CD4-positive, alpha-beta T cell treated with Interleukin-4 for 4 hours (primary cell): ENCODE measurements at places on chromosomes 4 and X.

DNA sequence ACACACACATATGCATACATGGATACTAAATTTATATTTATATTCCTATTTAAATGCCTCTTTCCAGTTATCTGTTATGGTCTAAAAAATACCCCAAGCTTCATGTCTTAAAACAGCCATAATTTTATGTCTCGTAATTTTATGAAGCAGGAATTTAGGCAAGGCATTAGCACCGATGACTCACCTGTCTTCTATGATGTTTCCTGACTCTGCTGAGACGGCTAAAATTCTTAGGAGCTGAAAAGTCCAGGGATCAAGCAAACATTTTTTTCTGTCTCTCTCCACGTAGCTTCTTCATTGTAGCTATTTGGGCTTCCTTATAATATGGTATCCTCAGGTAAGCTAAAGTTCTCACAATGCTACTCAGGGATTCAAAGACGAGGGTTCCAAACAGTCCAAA lies 930.3 kb downstream of the STIM2 start:
- DNase-seq = no peak

GRCh38 chr4:17866810-17867209 lies 56.0 kb downstream of the NCAPG start:
- DNase-seq = no peak

- no peak for DNase-seq
These were observed 149.4 kb downstream of the NDST4 start for GRCh38 chr4:114964026-114964425.

DNA sequence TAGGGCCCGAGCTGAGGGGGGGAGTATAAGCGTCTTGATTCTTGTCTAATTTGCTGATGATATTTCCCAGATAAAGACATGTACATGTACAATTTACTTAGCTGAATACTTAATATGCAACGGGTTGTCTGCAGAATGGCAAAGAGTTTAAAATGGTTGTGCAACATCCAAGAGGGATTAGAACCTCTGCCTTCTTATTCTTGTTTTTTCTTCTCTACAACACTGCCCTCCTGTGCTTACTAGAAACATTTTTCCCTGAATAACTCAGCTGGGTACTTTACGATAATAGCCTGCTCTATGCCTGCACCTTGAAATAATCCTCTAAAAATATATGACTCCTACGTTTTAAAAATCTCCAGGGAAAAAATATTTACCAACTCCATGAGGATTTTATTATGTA lies 41.8 kb downstream of the INTS12 start:
- no peak for DNase-seq

DNA sequence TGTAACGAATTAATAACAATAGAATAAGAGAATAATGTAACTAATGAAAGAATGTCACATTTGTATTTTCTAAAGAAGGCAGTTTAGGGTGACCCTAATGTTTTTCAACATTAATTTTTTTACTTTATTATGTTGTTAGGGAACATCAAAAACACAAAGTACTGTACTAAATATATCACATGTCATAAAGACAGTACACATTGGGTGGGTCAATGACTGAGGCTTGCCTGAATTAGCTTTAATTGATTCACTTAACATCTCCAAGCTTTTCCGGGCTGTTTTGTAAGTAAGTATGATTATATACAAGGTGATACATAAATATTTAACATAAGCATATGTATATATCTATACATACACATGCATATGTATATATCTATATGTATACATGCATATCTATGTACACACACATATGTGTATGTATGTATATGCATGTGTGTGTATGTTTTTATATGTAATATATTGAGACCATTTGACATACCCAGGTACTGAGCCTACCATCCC lies 43.4 kb upstream of the KLF3 start:
- no peak for DNase-seq

- DNase-seq = no peak
These were observed 61.1 kb upstream of the RAB33B start for GRCh38 chr4:139392797-139393196.

DNA sequence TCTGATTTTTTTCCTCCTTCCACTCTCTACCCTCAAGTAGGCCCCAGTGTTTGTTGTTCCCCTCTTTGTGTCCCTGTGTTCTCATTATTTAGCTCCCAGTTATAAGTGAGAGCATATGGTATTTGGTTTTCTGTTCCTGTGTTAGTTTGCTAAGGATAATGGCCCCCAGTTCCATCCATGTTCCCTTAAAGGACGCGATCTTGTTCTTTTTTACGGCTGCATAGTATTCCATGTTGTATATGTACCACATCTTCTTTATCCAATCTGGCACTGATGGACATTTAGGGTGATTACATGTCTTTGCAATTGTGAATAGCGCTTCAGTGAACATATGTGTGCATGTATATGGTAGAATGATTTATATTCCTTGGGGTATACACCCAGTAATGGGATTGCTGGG lies 54.5 kb upstream of the BTC start:
- DNase-seq = no peak

- no peak for DNase-seq
These were observed 156.5 kb upstream of the ETNPPL start for GRCh38 chr4:108919226-108919893.

DNA sequence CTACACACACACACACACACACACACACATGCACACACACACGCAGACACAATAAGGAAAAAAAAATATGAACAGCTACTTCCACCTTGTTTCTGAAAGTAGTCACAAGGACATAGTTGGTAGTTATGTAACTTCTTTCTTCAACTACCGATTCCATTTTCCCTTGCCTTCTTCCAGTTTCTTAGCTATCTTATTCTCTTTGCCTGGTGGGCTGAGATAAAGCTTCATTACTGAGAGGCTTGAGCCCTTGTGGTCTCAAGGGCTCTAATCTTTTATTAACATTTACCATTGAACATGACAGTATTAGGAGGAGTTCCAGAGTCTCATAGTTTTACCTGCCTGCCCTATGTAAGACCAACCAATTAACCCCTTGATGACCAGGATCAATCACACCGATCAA lies 8.9 kb upstream of the SMIM10 start:
- DNase-seq = no peak

- no peak for DNase-seq
These were observed 288.9 kb downstream of the IL1RAPL2 start for GRCh38 chrX:104854790-104855340.

GRCh38 chrX:41275661-41276609 lies 58.0 kb upstream of the DDX3X start:
- peak; percentile 48 for DNase-seq

- DNase-seq = no peak
These were observed 116.6 kb upstream of the DIAPH2 start for GRCh38 chrX:96568071-96568470.

DNA sequence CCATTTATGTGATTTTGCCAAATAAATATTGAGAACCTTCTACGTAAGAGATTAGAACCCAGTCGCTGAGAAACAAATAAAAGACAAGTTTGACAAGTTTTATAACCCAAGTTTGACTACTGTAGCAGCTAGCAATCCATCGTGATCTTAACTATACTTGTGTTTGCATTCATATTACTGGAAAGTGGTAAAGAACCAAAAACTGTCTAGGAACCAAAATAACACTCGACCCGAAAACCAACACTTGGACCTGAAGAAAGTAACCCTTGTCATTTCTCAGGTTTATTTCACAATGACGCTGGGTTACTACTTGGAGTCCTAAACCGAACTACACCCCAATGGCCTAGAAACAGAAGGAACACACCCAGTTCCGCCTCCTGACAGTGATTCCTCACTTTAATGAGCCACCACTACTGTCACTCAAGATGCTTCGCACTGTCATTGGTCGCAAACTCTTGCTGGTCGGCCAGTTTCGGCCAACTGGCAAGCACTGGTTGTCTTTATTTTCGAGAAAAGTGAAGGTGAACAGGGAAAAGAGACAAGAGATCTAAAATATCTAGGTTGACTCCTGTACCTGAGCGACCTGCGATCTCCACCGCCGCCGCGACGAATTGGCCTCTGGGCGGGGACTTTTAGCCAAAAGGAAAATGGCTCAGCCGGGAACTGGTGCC lies 496 bp downstream of the FBXO8 start:
- peak; percentile 92 for DNase-seq

- DNase-seq = no peak
These were observed 33.3 kb downstream of the CASK start for GRCh38 chrX:41890026-41890423.

GRCh38 chr4:7880683-7881082 lies 59.0 kb downstream of the AFAP1 start:
- DNase-seq = no peak

GRCh38 chrX:15854712-15855567 lies at the start of gene AP1S2:
AP1S2 (minus strand) TSS chrX:15854813; CDS start chrX:15852524, 2,289 bp downstream.
- DNase-seq = peak; percentile 93

DNA sequence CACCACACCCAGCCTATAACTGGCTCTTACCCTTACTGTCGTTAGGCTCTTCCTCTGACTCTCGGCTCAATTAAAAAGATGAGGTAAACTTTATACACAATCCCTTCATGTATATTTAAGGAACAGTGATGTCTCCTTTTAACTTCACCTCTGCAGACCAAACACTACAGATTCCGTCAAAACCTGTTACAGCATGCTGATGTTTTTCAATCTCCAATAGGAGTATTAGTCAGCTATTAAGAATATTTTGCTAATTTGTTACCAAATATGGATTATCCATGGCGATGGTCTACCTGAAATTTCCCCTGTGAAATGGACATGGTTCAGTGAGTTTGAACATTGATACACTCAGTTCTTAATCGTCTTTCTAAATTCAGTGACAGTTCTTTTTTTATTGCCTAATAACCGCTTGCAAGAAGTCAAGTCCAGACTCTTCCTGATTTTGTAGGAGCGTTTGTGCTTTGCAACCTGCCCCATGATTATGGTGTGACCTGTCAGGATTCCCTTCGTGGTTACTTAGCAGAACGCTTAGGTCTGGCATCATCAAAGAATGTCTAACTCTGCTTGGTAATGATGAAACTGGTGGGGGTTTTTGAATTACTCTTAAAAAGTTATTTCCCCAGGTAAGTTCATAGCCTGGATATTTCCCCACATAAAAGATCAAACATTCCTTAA lies 72.2 kb upstream of the STOX2 start:
- no peak for DNase-seq

DNA sequence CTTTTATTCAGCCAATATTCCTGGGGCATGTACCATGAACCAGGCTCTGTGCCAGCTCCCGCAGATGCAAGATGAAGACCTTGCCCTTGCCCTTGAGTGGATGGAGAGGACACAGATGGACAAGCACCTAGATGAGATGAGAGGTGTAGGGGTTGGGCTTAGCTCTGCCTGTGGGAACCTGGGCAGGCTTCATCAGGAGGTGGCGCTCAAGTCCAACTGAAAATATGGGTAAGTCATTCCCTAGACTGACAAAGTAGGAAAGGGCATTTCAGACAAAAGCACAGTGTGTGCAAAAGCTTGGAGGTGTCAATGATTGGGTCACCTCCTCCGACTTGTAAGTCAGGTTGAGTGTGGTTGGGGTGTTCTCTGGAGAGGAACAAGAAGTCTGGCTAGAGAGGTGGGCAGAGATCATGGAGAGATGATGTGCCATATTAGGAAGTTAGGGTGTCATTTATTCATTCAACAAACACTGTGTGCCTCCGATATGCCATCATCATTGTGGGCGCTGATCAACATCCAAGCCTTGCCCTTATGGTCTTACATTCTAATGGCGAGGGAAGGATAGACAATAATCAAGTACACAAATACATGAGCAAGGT lies 64.6 kb downstream of the ANAPC4 start:
- DNase-seq = no peak

- no peak for DNase-seq
These were observed 88.6 kb upstream of the IL1RAPL1 start for GRCh38 chrX:28498658-28499057.

- no peak for DNase-seq
These were observed 286.4 kb downstream of the BCOR start for GRCh38 chrX:39811376-39811775.

GRCh38 chrX:37714479-37714878 lies 28.9 kb downstream of the XK start:
- DNase-seq = no peak

DNA sequence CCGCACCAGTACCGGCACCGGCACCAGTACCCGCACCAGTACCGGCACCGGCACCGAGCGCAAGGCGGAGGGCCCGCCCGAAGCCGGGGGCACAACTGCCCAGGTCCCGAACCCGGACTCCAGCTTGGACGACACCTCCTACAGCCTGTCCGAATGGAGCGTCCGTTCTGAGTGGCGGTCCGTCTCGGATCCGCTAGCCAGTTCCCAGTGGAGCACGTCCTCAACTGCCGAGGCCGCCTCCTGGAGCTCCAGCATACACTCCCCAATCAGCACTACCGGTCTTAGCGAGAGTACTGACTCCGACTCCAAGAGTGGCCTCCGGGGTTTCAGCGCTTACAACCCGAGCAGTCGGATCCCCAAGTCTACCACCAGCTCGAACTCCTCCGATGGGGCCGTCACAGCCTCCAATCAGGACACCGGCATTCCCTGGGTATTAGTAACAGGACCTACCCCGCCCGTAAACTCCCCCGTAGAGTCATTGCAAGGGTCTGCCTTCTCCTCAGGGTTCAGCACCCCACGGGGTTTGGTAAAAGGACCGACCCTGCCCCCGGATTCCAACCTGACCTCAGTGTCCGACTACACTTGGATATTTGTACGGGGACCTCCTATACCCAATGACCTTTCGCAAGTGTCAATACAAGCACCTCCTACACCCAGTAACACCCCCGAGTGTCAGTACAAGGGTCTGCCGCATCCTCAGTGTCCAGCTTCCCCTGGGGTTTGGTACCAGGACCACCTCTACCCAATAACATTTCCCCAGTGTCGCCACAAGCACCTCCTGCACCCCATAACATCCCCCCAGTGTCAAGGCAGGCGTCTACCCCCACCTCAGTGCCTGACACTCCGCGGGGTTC lies 721 bp upstream of the MAOA start:
- DNase-seq = no peak

- no peak for DNase-seq
These were observed 562.3 kb upstream of the NDST4 start for GRCh38 chr4:115675719-115676118.

- peak; percentile 37 for DNase-seq
These were observed 33.4 kb upstream of the SRD5A3 start for GRCh38 chr4:55312489-55313101.

DNA sequence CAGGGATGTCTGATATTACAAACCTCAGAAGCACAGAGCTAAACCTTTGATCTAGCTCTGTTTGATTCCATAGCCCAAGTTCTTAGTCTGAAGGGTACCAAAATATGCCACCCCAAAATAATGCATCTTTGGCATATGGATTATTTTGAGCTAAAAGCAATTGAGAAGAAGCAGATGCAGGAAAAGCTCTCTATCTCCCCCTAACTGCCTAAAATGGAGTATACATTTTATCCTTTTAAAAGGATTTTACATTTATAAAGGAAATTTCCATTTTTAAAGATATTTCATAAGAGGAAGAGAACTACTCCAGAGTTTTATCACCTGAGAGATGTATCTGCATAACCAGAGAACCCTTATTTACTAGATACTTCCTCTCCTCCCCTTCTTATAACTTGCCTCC lies 158.7 kb downstream of the ZNF674 start:
- peak; percentile 2 for DNase-seq

- DNase-seq = no peak
These were observed 168.6 kb downstream of the PPP3CA start for GRCh38 chr4:101178731-101179130.

GRCh38 chr4:41361794-41362526 lies 105.2 kb downstream of the UCHL1 start:
- DNase-seq = no peak

DNA sequence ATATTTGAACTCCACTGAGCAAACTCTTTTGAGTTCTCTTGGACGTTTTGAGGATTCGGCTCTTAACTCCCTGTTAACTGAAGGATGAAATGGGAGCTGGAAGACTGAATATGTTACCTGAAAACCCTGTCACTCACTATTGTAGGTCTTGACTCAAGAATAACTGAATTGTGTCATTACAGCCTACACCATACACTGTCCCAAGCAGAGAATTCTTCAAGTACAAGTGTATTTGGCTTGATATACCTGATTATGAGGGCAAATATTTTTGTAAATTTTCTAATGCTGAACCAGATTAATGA lies 276.1 kb downstream of the CFAP299 start:
- no peak for DNase-seq
